Lung microvascular endothelial cell (primary cell): ENCODE measurements at places on chromosomes 5 and 9.

DNA sequence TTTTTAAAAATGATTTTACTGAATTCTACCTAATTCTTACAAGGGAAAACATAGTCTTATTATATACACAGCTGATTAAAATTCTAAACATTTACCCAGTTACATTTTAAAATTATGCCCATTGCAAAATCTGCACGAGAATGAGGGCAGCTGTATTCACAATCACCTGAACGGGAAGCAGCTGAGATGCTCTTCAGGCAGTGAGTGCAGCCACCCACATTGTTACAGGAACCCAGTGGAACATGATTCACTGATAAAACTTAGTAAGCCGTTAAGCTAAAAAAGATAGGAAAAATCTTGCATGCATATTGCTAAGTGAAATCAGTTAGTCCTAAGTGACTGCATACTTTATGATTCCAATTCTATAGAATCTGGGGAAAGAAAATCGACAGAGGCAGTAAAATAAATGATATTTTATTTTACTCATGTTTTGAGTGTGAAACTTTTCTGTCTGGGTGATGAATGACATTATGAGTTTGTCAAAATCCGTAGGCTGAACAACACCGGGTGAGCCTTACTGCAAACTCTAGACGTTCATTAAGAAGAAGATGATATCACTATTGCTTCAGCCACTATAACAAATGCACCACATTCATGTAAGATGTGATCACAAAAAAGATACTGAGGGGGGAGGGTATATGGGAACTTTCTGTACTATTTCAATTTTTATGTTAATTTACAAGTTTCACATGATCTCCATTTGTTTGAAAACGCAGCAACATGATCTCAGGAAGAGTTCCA is 39.1 kb upstream of the FLT4 start:
- DNase-seq = no peak

DNA sequence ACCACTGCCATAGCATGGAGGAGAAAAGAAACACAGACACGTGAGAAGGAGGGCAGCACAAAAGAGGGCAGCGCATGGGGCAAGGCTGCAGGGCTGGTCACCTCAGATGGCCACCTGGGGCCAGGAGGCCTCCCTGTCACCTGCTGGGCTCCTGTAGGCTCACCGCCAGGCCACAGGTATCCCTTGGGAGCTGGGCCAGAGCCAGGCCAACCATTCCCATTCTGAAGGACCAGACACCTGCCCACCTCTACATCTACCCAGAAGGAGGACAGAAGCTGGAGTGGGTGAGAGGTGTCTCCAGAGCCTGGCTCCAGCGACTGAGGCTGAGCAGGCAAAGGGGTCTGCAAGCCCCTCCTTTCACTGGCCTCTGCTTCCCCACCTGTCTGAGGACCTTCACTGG is 103.1 kb downstream of the PAX5 start:
- DNase-seq = no peak

DNA sequence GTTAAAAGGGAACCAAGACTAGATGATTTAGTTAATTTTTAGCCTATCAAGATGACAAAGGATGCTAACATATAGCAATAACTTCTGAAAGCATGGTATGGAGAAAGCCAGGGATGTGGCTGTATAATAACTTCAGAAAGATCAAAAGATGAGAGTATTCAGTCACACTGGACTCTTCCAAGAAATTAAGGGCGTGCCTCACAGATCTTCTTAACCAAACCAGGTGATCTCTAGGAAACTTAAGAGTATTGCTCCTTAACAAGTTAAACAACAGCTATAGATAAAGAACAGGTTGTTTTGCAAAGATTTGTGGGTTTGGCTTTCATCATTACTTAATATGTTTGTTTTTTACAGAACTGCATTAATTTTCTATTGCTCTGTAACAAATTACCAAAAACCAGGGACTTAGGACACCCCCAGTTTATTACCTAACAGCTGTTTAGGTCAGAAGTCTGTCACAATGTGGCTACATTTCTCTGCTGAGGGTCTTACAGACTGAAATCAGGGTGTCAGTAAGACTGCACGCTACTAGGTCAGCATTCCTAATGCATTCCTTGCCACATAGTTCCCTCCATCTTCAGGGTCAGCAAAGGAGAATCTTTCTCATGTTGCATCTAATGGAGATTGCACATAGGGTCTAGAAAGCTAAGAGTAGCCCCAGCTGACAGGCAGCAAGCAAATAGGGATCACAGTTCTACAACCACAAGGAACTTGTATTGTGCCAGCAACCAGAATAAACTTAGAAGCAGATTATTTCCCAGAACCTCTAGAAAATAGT is 113.8 kb downstream of the WDR70 start:
- no peak for DNase-seq

DNA sequence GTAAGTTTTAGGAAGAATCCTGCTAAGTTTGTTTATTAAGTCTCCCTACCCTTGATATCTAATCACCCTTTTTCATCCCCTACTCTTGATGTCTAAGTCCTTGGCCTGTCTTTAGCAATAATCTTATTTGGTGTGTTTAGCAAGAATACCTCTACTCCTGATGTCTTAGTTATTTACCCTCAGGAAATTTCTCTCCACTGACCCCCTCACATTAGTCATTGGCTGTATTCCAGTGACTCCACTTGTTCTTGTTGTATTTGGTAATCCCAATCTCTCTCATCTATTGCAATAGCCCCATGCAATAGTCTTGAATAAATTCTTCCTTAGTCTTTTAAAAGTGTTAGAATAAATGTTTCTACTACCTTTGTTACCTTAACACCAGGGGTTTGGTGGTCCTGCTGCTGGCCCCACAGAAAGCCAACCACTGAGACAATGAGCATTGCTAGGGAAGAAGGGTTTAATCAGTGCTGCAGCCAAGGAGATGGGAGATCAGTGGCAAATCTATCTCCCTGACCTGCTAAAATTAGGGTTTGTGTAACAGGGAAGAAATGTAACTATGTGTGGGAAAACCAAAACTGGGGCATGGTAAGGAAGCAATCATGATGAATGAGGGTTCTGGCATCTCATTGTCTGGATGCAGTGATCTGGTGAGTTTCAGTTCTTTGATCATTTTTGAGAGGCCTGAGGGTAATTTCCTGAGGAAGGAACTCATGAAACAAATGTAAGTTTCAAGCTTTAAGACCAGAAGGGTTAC is 236.4 kb upstream of the DAB2 start:
- DNase-seq = no peak

- no peak for DNase-seq
Measured at GRCh38 chr9:3586066-3586465, 60.3 kb upstream of the RFX3 start.

- DNase-seq = no peak
Measured at GRCh38 chr9:91813176-91813795, 136.7 kb downstream of the ROR2 start.
